ENCODE measurements at places on chromosomes 3 and 15.

GRCh38 chr15:79478108-79478507 is 46.0 kb downstream of the MINAR1 start:
- no peak for DNase-seq

DNA sequence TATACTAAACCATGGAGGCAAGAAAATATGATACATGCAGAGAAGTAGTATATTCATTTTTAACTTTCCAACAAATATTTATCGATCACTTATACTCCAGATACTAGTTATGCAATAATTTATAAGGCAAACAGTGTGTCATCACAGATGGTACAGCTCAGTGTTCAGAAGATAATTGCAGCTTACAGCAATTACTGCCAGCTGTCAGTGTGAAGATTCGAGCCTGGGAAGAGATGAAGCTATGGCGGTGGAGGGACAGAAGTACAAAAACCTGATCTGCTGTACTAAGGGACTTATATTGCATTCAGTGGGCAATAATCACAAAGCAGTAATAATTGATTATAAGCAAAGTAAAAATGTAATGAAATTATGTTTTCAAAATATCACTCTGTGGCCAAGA is 170.6 kb upstream of the EPHA3 start:
- DNase-seq: peak; percentile 29

- no peak for DNase-seq
These were observed 98.1 kb downstream of the XXYLT1 start for GRCh38 chr3:195172896-195173295.

- DNase-seq: no peak
These were observed 22.5 kb upstream of the MB21D2 start for GRCh38 chr3:192940129-192940528.
